ENCODE measurements at places on chromosomes 5 and 9. TPM values are rescaled to one million over a fixed set of nuclear protein-coding genes. Genes with fewer than 3 reads are reported as not detected.
A peak's percentile ranks its signal among the peaks of the same experiment; 100 is the strongest.

- H3K36me3 ChIP-seq: no peaks in the 10 kb centered on the region
- H3K27ac ChIP-seq: no peak overlapping the region
- H3K27me3 ChIP-seq: no peaks in the 10 kb centered on the region
- H3K4me3 ChIP-seq: no peak overlapping the region
- no peaks in the 10 kb centered on the region for H3K4me1 ChIP-seq
These were observed 17.6 kb upstream of the UBE2D2 start for GRCh38 chr5:139543423-139543991.

NIPBL gene
- polyA plus RNA-seq: 15.1 TPM

DNA sequence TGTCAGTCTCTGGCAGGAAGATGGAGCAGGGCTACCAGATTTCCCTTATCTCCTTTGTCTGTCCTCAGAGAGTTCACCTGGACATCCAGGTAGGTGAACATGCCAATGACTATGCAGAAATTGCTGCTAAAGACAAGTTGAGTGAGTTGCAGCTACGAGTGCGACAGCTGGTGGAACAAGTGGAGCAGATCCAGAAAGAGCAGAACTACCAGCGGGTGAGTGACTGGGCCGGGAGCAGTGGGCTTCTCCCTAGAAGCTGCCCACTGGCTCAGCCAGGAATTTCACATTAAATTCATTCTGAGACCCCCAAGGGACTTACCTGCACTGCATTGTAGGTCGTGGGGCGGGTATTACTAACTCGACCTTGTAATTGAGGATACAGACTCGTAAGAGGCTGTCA, 2.1 kb downstream of the TMED9 start:
- H3K27me3 ChIP-seq: peaks cover 19% of the 10 kb centered on the region
- no peak overlapping the region for H3K4me3 ChIP-seq
- no peak overlapping the region for H3K27ac ChIP-seq
- peaks cover 27% of the 10 kb centered on the region for H3K36me3 ChIP-seq
- DNase-seq: no peak
- no peaks in the 10 kb centered on the region for H3K4me1 ChIP-seq

DNA sequence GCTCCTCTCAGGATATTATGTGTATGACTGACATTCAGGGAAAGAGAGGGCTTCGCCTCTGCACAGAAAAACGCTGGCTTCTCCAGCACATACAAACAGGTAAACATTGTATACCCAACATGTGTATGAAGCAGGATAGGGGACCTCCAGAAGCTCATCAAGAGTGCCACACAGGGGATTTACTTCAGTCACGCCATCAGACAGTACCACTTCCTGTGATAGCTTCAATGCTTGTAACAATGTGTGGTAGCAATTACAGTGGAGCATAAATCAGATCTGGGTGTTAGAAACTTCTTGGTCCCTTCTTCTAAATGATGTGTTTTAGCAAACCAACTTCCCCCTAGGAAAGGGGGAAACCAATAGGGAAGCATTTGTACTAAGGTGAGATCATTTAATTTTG, 160.8 kb downstream of the TSSK1B start:
- no peak for DNase-seq
- no peak overlapping the region for H3K27ac ChIP-seq
- no peaks in the 10 kb centered on the region for H3K36me3 ChIP-seq
- H3K27me3 ChIP-seq: no peaks in the 10 kb centered on the region
- no peak overlapping the region for H3K4me3 ChIP-seq

ZNF879 gene
- polyA plus RNA-seq: 2.8 TPM

GRCh38 chr9:14366076-14366475, 52.1 kb upstream of the NFIB start:
- peak overlapping the region; percentile 65 for H3K27ac ChIP-seq
- H3K4me3 ChIP-seq: peak overlapping the region; percentile 9
- no peaks in the 10 kb centered on the region for H3K36me3 ChIP-seq
- H3K4me1 ChIP-seq: peaks cover 40% of the 10 kb centered on the region
- H3K27me3 ChIP-seq: peaks cover 15% of the 10 kb centered on the region

DMGDH gene
- 2.8 TPM for polyA plus RNA-seq

- H3K4me1 ChIP-seq: 0 out of 2 replicates have a peak, but pooled peaks cover 3% of the 10 kb centered on the region
- no peaks in the 10 kb centered on the region for H3K27me3 ChIP-seq
- no peak overlapping the region for H3K4me3 ChIP-seq
- no peaks in the 10 kb centered on the region for H3K36me3 ChIP-seq
- no peak for DNase-seq
- no peak overlapping the region for H3K27ac ChIP-seq
These were observed 11.1 kb upstream of the DMXL1 start for GRCh38 chr5:119059740-119060255.

ADRB2 gene
- 0.09 TPM for polyA plus RNA-seq

PDZD2 gene
- 0.43 TPM for polyA plus RNA-seq

GRCh38 chr5:79011869-79012268, 26.8 kb upstream of the ARSB start:
- no peaks in the 10 kb centered on the region for H3K36me3 ChIP-seq
- DNase-seq: no peak
- H3K4me3 ChIP-seq: no peak overlapping the region
- 0 out of 2 replicates have a peak overlapping the region, but pooled peaks have one; percentile 12 for H3K27ac ChIP-seq
- peaks cover 5% of the 10 kb centered on the region for H3K4me1 ChIP-seq
- no peaks in the 10 kb centered on the region for H3K27me3 ChIP-seq

DNA sequence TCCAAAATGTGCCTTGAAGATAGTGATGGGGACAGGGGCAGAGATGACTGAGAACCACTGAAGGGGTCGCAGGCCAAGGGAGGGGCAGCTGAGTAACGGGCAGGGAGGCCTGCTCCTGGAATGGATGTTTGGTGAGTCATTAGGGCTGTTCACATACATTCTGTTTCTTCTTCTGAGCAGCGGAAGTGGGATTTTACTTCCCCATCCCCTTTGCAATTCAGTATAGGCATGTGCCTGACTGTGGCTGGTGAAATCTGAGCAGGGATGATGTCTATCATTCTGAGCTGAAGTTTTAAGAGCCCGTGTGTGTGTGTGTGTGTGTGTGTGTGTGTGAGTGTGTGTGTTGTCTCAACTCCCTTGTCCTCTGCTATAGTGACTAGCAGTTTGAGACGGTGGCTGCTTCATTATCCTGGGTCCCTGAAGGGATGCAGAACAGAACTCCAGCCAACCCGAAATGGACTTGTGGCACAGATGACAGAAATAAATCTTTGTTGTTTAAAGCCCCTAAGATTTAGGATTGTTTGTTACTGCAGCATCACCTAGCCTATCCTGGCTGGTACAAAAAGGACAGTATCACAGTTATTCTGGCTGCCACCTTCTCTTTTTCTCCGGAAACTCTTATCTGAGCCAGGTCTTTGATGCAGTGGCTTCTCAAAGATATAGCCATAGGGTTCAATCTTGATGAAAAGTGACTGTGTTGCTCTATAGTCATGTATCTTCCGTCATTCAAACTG, 29.2 kb upstream of the TGFBI start:
- H3K27ac ChIP-seq: peak overlapping the region; percentile 65
- H3K4me1 ChIP-seq: peaks cover 76% of the 10 kb centered on the region
- peak; percentile 73 for DNase-seq
- no peaks in the 10 kb centered on the region for H3K27me3 ChIP-seq

- no peak overlapping the region for H3K27ac ChIP-seq
- H3K4me3 ChIP-seq: no peak overlapping the region
- H3K4me1 ChIP-seq: no peaks in the 10 kb centered on the region
These were observed 19.8 kb downstream of the TDRD7 start for GRCh38 chr9:97431549-97432143.

ACTBL2 gene
- polyA plus RNA-seq: 0.34 TPM

CCDC152 gene
- 5.7 TPM for polyA plus RNA-seq

GRCh38 chr5:34722183-34722582, 66.1 kb downstream of the RAI14 start:
- H3K4me3 ChIP-seq: no peak overlapping the region
- 0 out of 2 replicates have a peak, but pooled peaks cover 9% of the 10 kb centered on the region for H3K36me3 ChIP-seq
- no peaks in the 10 kb centered on the region for H3K27me3 ChIP-seq
- 0 out of 2 replicates have a peak overlapping the region, but pooled peaks have one; percentile 24 for H3K27ac ChIP-seq
- H3K4me1 ChIP-seq: peaks cover 21% of the 10 kb centered on the region

BTNL3 gene
- not detected for polyA plus RNA-seq

- H3K4me1 ChIP-seq: no peaks in the 10 kb centered on the region
- DNase-seq: no peak
- H3K27ac ChIP-seq: no peak overlapping the region
- H3K36me3 ChIP-seq: no peaks in the 10 kb centered on the region
- peaks cover 22% of the 10 kb centered on the region for H3K27me3 ChIP-seq
- H3K4me3 ChIP-seq: no peak overlapping the region
These were observed 79.1 kb upstream of the FCN1 start for GRCh38 chr9:134996591-134997530.

SLC12A7 gene
- polyA plus RNA-seq: 0.75 TPM

AQP3 gene
- polyA plus RNA-seq: 0.19 TPM

SPEF2 gene
- polyA plus RNA-seq: 4.6 TPM

DNA sequence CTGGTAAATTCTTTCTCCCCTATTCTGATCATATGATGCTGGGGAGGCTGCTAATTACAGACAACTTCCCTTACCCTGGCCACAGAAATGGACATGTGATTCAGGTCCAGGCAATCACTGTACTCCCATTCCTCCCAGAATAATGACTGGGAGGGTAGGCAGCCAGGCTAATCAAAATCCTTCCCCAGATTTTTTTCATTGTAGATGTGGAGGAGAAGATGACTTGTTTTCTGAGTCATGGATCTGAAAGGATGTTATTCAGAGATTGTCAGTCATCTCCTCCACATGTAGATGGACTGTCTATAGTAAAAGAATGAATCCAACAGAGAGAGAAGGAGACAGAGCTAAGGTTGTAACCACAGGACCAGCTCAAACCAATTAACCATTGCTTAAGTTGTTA, 123.9 kb upstream of the PUM3 start:
- H3K4me3 ChIP-seq: no peak overlapping the region
- no peaks in the 10 kb centered on the region for H3K36me3 ChIP-seq
- H3K27me3 ChIP-seq: no peaks in the 10 kb centered on the region
- H3K27ac ChIP-seq: no peak overlapping the region
- no peaks in the 10 kb centered on the region for H3K4me1 ChIP-seq

FLT4 gene
- polyA plus RNA-seq: not detected

- H3K27ac ChIP-seq: peak overlapping the region; percentile 56
- no peaks in the 10 kb centered on the region for H3K27me3 ChIP-seq
- peaks cover 36% of the 10 kb centered on the region for H3K4me1 ChIP-seq
- H3K4me3 ChIP-seq: no peak overlapping the region
These were observed 5.4 kb downstream of the IPPK start for GRCh38 chr9:92664394-92665152.
